ENCODE measurements at places on chromosomes 3 and 15.
A peak's percentile ranks its signal among the peaks of the same experiment; 100 is the strongest.

GRCh38 chr3:988785-989184 is 104.0 kb upstream of the CNTN6 start:
- DNase-seq = no peak

GRCh38 chr3:81749265-81749664 is 12.2 kb downstream of the GBE1 start:
- DNase-seq = no peak

- DNase-seq = no peak
Observed at GRCh38 chr3:111939873-111940272, 39.0 kb upstream of the ABHD10 start.

- DNase-seq = no peak
Observed at GRCh38 chr3:141326123-141326522, 42.2 kb upstream of the ZBTB38 start.

DNA sequence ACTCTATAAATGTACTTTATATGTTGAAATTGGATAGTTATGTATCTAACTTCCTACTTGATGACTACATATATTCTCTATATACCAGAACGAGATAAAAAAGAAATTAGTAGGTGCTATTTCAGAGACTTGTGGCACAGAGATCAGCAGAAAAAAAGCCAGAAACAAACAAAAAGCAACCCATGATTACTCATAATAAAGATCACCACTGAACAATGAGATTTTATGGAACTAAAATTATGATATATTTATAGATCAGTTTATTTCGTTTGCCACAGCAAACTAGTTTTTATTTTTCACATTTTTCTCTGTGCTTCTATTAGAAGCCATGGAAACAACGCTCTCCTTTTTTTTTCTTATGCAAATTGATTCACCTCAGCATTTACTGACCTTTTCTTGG is 15.1 kb upstream of the PROK2 start:
- no peak for DNase-seq

GRCh38 chr3:115359536-115359935 is 212.4 kb upstream of the ZBTB20 start:
- no peak for DNase-seq

DNA sequence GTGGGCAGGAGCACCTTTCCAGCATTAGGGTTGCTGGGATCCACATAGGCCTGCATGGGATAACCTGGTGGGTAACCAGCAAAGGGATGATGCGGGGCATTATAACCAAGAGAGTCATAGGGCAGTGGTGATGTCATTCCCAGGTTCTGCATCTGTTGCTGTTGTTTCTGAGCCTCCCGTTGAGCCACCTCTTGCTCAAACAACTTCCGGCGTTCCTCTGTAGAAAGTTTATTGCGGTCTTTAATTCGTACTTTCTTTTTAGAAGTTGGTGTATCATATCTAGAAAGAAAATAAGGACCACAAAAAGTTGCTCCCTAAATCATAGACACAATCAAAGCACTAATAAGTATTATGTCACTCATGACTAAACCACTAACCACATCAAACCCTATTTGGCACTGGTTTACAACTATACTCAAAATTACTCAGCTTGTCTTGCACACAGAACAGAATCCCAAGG is 77.8 kb downstream of the NBEAL2 start:
- DNase-seq = no peak

- DNase-seq = no peak
Observed at GRCh38 chr3:147529551-147529950, 120.4 kb downstream of the ZIC1 start.

- no peak for DNase-seq
Observed at GRCh38 chr15:36053746-36054145, 507.8 kb upstream of the DPH6 start.

DNA sequence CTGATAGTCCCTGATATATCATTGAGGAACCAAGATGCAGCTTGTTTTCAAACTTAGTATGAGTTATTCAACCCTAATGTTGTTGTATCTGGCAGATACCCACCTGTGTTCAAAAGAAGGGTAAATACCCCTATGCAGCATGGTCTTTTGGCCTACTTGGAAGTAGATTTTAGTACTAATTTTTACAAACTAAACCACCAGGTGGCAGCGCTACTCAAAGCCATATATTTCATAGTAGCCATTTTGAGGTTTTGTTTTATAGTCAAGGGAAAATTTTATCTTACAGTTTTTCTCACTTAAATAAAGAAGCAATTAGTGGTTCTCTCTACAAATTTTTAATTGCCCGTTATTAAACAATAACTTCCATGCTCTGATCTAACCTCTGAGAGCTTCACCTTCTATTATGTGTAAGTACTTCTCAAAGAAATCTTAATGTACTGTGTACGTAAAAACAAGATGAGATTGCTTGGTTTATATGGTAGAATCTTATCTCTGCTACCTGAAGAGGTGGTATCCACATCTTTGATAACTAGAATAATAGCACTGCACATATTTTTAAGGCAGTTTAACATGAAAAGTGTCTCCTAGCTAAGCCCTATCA is 31.5 kb upstream of the MLF1 start:
- peak; percentile 17 for DNase-seq

DNA sequence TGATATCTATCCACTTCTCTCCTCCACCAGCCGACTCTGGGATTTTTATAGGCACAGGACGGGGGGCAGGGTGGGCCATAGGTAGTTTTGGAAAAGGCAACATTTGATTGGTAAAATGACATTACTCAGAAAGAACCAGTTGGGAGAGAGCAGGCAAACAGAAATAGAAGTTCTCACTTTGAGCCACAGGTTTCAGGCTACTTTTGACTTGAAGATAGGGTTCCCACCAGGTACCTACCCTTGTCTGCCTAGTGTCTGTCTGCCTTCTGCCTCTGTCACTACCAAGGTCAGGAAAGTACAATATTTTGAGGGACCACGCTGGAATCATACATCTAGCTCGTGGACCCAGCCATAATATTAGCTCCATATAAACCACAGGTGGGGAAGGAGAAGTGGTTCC is 412.9 kb upstream of the GRM7 start:
- no peak for DNase-seq

GRCh38 chr3:127815001-127815400 is 7.3 kb downstream of the MGLL start:
- DNase-seq = no peak

DNA sequence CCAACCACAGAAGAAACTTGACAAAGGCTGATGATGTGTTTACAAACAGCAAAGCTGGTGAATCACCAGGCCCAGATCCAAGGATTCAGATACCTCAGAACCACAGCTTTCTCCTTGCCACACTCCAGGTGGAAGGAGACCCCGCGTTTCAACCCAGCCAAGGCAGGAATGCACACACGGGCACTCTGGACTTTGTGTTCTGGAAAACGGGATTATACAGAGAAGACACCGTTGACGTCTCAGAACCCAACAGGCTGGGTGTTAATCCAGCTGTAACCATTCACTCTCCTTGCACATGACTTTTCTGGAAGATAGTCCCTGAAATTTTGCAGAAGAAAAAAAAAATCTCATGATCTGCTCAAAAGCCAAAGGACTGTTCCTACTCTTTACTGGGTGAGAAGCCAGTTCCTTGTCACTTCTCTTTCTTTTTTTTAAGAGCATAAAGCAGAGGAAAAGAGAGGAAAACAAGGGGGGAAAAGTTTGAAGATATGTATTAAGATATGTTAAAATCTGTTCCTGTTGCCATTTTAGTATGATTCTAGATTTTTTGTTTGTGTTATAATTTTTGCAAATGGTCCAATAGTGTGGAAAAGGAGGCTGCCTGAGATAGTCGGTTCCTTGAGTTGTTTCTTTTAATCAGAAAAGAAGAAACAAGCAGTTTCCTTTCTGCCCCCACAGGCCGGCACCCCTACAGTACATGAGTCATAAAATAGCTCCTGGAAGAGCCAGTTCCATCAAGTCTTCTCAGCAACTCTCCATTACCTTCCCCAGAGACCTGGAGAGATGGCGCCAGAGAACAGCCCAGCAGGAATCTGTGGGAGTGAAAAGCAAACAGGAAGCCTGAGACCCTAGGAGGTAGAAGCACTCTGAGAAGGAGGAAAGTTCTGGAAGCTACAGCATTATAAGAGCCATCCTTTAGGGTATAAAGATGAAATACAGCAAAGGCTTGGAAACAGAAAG is 73.1 kb downstream of the RORA start:
- DNase-seq = no peak

- no peak for DNase-seq
Observed at GRCh38 chr3:182375916-182376315, 417.4 kb upstream of the ATP11B start.

- no peak for DNase-seq
Observed at GRCh38 chr15:90617668-90618097, 88.0 kb downstream of the CRTC3 start.

GRCh38 chr3:125266971-125267370 is 54.4 kb upstream of the SLC12A8 start:
- DNase-seq = no peak

- DNase-seq = no peak
Observed at GRCh38 chr3:139523166-139523565, 16.4 kb downstream of the RBP1 start.

- no peak for DNase-seq
Observed at GRCh38 chr15:36234743-36235142, 344.7 kb upstream of the CDIN1 start.

GRCh38 chr3:8914491-8914890 is 48.8 kb downstream of the RAD18 start:
- no peak for DNase-seq

- DNase-seq = peak; percentile 44
Observed at GRCh38 chr3:153221748-153222162, 59.7 kb downstream of the RAP2B start.

DNA sequence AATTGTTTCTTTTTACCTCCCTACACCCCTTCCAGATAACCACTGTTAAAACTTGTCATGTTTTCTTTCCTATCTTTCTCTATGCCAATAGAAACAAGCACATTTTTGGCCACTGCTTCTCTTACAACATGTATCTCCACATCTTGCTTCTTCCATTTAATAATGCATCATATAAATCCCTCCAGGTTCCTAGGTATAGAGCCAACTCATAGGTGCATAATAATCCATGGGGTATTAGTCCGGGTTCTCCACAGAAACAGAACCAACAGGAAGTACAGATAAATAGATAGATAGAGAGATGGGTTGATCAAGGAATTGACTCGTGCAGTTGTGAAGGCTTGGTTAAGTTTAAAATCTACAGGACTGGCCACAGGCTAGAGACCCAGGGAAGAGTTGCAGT is 41.5 kb upstream of the PSMD6 start:
- DNase-seq = no peak

DNA sequence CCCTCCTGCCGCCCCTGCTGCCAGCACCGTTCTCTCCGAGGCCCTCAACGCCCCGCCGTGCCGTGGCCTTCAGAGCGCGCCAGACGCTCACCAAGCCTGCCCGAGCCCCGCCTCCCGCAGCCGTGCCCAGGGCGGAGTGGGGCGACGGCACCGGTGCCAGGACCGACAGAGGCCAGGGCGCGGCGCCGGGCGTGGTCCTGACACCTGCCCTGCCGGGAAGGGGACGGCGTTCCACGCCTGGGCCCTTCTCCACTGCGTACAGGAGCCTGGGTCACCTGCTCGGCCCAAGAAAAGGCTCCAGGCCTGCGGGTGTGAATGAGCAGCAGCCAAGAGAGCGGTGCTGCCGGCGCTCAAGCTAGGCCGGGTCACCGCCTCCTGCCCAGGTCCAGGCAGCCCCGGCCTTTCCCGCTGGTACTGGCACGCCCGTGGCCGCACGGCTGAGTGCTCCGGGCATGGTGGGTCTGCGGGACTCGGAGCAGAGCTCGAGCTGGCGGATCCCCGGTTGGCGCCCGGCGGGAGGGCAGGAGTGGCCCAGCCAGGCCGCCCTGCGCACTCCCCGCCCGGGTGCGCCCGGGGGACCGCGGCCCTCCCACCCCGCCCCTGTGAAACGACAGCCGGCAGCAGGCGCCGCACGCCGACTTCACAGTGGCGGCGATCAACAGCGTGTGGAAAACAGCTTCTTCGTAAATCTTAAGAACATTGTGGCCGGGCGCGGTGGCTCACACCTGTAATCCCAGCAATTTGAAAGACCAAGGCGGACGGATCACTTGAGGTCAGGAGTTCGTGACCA is 4.2 kb downstream of the OCA2 start:
- no peak for DNase-seq

DNA sequence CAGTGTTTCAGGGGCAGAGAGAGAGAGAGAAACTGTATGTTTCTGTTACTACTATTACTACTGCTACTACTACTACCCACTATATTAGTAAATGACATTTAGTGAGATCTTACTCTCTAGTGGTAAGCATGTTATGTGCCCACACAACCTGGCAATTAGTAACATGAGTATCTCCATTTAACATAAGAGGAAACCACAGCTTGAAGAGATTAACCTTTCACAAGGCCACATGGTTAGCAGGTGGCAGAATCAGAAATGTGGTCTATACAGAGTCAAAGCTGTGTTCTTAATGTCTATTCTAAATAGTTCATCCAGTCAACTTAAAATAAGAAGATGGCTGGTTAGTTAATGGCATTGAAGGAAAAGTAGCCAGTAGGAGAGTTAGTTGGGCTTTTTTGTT is 961.6 kb downstream of the MCTP2 start:
- DNase-seq = no peak

- DNase-seq = no peak
Observed at GRCh38 chr3:12423131-12423530, 61.1 kb upstream of the TSEN2 start.

GRCh38 chr3:66598168-66598567 is 97.3 kb upstream of the LRIG1 start:
- DNase-seq = no peak

GRCh38 chr15:25863111-25863967 is at the start of gene ATP10A:
TSS of gene ATP10A (minus strand) at chr15:25863327. CDS start at chr15:25863096, 231 bp downstream.
- no peak for DNase-seq

- peak; percentile 61 for DNase-seq
Observed at GRCh38 chr15:81296673-81297072, 27.3 kb downstream of the STARD5 start.

DNA sequence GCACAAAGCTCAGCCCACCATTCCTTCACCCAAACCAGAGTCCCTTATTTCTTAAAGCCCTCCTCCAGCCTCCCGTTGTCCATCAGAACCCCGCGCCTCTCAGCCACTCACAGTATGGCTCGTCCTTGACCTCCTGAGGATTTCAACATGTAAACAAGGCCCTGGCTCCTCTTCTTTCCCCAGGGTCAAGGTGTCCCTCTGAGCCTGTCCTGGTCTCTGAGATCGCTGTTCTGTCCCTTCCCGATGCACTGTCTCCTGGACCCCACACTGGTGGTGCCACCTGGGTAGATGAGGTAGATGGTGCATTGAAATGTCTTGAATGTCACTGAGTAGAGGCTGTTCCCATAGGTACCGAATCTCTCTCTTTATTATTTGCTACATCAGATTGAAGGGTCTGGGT is 32.9 kb downstream of the MEX3B start:
- DNase-seq = no peak

GRCh38 chr15:54502416-54503075 is 524.3 kb downstream of the UNC13C start:
- DNase-seq = no peak
